ENCODE measurements at places on chromosomes 5 and 9. TPM values are rescaled to one million over a fixed set of nuclear protein-coding genes. Genes with fewer than 3 reads are reported as not detected.

DNA sequence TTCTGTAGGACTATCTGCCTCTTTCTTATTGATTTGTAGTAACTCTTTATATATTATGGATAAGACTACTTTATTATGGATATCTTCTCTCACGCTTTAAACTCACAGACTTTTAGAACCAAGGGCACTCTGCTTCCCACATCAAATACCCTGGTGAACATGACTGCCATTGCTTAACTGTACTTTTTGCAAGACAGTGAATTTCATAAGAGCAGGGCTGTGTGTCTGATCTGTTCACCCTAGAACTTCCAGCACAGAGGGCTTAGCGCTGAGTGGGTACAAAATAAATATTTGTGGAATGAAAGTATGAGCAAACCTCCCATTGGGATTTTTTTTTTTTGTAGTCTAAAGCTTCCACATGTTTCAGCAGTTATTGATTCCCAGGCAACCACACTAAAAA, 84.8 kb downstream of the CFAP77 start:
- DNase-seq: no peak

DNA sequence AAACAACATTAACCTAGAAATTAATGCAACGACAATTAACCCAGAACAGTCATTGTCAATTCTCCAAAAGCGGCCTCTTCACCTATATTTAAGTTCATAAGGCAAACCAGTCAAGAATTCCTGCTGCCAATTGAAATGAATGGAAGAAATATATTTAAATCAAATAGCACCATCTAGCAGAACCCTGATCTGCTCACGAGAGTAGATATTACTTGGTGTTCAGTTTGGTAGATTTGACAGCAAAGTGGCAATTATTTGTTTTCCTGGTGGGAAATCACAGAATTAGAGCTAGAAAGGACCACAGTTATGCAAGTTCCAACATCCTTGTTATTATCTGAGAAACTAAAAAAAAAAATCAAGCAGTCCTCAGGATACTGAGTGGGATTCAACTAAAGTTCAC, 2.3 kb downstream of the SSBP2 start:
- DNase-seq: no peak

- DNase-seq: no peak
Observed at GRCh38 chr9:29208670-29209069, 1635.4 kb upstream of the C9orf72 start.

GRCh38 chr9:105216440-105217178, 27.8 kb upstream of the SLC44A1 start:
- DNase-seq: no peak

CORO2A gene
- total RNA-seq: 19.8 TPM

ENG gene
- 18.4 TPM for total RNA-seq

- DNase-seq: no peak
Observed at GRCh38 chr5:10421896-10422691, 19.6 kb upstream of the ROPN1L start.

DDX31 gene
- total RNA-seq: 21.5 TPM

GRCh38 chr9:119298076-119298853, 71.0 kb downstream of the BRINP1 start:
- no peak for DNase-seq

PLAC8L1 gene
- not detected for total RNA-seq

- no peak for DNase-seq
Observed at GRCh38 chr5:112418659-112419163, 366 bp downstream of the EPB41L4A start.

DNA sequence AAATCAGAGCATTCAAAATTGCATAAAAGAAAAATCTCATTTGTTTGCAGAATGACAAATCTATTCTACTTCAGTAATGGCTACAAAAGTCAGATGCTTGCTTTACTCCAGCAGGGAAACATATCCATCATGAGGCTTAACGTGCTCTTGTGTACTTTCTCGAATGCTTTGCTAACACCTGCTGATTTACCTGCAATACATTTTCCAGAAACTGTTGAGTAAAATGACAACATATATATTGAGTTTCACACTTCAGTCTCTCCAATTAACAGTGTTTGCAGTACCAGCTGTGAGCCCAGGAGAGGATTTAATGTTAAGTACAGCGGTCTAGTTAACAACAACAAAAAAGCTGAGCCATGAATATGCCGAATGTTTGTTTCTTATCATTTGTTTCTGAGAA, 391.5 kb upstream of the SMC2 start:
- no peak for DNase-seq

HAVCR1 gene
- not detected for total RNA-seq

GRCh38 chr9:112783551-112783954, 33.0 kb downstream of the SNX30 start:
- no peak for DNase-seq

DNA sequence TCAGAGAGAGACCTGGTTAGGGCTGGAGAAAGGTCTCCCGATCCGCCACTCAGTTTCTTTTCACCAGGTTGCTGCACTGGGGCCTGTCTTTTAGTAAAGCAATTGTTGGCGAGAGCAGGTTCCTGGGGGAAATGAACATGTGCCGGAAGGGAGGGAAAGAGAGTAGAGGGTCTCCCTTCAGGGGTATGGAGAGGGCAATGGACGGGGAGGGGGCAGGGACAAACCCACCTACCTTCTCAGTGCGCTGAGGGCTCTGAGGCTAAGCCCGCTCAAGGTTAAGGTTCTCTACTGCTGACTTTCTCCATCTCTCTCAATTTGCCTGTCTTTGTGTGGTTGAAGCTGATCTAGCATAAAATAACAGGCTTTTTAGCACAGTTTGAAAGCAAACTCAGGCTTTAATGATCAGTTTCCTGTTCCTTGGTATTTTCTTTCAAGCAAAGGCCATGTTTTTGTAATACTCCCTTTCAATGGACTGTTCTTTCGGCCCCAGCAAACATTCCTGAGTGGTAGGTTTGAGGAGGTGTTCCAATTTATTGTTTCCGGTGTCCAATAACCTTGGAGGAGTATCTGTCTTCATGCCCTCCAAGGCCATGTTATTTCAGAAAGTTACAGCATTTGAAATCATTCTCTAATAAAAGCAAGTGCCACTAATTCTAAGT, 25.5 kb upstream of the TRAF1 start:
- DNase-seq: no peak

DNA sequence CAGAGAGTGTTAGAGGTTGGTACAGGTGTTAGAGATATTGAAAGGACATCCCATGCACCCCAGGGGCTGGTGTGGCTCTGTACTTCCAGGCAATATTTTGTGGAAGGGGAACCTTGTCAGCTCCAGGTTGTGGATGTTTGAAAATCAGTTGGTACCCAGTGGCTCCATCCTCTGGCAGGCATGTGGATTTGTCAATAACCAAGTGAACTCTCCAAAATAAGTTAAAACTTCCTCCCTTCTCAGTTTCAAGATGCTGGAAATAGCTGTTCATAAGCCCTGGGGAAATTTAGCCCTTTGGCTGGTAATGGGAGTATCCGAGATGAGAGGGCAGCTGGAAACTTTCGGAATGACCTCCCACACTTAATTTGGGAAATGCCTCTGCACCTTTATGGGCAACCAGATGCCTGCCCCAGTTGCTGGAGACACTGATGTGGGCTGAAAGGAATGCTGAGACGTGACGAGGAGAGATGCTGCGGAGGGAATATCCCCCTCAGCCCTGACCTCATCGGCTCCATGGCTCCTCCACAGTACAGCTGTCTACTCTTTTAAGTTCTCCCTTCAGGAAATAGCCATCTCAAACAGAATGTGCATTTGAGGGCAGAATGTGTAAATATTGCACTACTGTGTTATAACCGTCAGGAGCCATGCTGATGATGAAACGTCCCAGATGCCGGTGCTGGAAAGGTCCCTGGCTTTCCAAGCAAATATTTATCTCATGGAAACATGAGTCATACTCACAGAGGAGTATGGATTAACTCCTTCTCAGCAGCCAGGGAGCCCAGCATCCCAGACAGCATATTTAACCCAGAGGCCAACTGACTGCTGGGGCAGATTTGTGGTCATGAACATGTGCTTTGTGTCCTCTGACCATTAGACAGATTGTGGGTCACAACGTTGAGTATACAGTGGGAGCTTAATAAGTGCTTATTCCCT, 29.5 kb downstream of the TGFBI start:
- DNase-seq: no peak

- DNase-seq: no peak
Observed at GRCh38 chr9:4615251-4615650, 46.8 kb upstream of the PLPP6 start.

STK32A gene
- total RNA-seq: not detected

SYNPO gene
- 1.8 TPM for total RNA-seq

- no peak for DNase-seq
Observed at GRCh38 chr5:54476682-54477081, 21.2 kb downstream of the HSPB3 start.

DNA sequence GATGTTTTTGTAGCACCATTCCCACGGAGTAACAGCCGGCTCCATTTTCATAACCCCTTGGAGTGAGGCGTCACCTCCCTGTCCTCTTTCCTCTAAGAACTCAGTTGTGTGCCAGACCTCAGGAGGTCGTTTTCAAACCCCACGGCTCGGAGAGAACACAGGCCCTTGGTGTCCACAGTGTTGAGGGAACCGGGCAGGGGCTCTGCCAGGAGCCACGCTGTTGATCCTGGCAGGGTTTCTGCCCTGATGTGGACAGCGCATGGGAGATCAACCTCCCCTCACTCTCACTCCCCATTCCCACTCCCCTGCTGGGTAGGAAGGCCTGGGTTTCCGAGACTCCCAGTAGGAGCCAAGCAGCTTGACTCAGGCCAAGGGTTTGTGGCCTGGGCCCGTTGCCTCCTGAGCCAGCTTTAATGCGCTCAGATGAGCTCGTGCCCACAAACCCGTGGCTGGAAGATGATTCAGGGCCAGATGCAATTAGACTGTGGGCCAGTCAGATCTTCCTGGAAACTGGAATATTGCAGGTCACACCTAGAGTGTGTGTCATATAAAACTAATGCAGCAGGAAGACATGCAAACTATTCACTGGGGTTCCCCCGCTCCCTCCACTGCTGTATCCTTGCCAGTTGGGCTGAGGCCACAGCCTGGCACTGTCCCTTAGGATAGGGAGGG, 133.4 kb downstream of the SLC12A2 start:
- no peak for DNase-seq

GRCh38 chr9:135413086-135413375, 66.6 kb upstream of the PPP1R26 start:
- no peak for DNase-seq

- DNase-seq: no peak
Observed at GRCh38 chr5:152178350-152178699, 226.8 kb downstream of the NMUR2 start.

DNA sequence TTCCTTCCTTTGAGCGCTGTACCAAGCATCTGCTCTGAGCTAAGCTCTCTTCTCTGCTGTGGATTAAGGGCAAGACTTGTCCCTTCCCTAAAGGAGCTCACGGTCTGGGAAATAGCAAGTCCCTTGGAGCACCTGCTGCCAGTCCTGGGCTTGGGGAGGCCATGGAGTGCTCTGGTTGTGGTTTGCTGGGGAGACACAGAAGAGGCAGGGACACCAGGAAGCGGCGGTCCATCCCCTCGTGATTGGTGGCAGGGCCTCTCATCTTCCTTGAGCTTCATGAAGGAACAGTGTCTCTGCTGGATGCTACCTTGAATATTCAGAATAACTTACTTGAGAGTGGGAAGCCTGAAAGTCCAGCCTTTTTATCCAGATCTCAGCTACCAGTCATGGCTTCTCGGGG, 35.3 kb downstream of the COL5A1 start:
- DNase-seq: no peak

DNA sequence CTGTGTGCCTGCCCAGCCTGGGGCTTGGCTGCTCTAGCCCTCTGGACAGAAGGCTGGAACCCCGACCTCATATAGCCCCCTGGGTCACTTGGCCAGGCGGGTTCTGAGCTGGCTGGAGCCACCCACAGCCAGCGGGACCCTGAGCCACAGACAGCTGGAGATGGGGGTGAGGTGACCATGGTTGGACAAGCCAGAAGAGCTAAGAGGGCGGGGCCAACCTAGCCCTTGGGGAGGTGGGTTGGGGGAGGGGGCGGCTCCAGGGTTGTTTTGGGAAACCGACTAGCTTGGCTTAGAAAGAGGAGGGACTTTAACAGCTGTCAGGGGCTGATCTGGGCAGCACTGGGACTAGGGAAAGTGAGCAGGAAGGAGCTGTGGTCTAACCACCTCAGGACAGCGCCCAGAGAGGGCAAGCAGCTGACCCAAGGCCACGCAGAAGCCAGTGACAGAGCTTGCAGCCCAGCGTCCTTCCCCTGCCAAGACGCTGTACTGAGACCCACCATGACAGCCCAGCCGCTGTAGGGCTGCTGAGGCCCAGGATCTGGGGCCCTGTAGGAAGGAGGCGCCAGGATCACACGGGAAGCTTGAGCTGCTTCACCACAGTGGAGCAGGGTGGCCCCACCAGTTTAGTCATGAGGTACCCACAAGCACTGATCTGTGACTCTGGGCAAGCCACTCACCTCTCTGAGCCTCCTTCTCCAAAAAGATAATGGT, 2.2 kb downstream of the AIF1L start:
- DNase-seq: no peak

PCDHA8 gene
- total RNA-seq: not detected

IFNA21 gene
- not detected for total RNA-seq

GRCh38 chr5:98993512-98993911, 64.7 kb upstream of the CHD1 start:
- DNase-seq: no peak

DNA sequence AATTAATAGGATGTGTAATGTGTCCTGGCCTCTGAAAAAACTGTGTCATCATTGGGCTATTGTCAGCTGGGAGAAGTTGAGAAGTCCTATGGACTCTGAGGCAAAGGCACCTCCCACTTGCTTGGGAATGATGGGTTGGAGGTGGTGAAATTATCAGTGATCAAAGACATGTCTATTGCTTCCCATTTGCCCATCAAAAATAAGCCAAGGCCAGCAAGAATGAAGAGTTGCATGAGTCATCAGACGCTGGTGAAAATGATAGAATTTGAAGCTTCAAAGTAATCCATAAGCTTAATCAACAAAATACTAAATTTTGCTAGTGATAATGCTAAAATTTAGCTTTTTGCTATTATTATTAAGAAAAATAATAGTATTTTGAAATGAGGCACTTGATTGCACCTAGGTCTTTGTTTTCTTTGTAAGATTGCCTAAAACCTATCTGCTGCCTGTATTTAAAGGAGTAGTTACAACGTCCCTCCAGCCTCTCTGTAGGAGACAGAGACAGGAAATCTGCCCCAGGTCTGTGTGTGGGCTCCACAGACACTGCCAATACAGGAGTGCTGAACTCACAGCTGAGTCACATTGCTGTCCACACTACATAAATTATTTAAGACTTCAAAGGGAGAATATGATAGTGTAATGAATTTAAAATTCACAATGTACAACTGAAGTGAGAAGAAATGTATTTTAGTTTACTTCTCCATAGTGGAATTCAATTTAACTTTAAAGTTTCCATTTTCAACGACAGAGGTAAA, 48.4 kb upstream of the APC start:
- no peak for DNase-seq

- DNase-seq: peak; percentile 19
Observed at GRCh38 chr9:124202447-124202971, 55.2 kb upstream of the NEK6 start.
